DMS79 (cell line): ENCODE measurements at places on chromosomes 5 and 9.

- no peak for DNase-seq
Measured at GRCh38 chr5:143741421-143741820, 70.5 kb upstream of the HMHB1 start.

DNA sequence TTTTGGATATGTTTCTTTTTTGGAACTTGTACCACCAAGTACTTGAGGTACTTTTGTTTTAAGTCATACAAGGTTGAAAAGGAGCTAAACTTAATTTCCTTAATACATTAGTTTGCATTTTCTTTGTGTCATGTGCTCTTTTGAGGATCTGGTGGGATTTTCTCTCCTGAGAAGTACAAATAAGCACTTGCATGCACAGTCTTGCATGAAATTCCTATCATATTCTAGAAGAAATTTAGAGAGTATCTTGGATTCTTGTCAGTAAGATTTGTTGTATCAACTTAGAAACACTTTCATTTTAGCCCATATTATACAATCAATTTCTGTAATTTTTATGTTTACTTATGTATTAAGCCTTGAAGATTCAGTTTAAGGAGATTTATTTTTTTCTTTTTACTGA lies 64.9 kb downstream of the CCNH start:
- DNase-seq = no peak

GRCh38 chr9:17272536-17272935 lies 137.7 kb downstream of the CNTLN start:
- DNase-seq = no peak

DNA sequence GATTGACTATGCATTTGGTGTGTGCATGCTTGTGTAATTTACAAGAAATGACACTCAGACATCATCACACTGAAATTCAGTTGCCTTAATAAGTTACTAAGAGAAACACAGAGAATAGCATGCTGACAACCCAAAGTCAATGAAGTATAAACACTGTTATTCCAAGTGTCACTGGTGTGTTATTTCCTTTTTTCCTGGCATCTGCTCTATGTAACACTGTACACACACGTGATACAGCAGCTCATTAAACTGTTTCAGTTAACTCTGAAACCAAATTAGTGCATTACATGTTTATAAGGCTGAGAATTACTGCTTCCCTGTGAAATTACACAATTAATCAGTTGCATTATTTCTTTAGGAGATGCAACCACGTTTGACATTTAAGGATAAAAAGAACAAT lies 252.7 kb downstream of the EFNA5 start:
- no peak for DNase-seq

GRCh38 chr5:52805615-52806014 lies 17.9 kb downstream of the ITGA1 start:
- no peak for DNase-seq

DNA sequence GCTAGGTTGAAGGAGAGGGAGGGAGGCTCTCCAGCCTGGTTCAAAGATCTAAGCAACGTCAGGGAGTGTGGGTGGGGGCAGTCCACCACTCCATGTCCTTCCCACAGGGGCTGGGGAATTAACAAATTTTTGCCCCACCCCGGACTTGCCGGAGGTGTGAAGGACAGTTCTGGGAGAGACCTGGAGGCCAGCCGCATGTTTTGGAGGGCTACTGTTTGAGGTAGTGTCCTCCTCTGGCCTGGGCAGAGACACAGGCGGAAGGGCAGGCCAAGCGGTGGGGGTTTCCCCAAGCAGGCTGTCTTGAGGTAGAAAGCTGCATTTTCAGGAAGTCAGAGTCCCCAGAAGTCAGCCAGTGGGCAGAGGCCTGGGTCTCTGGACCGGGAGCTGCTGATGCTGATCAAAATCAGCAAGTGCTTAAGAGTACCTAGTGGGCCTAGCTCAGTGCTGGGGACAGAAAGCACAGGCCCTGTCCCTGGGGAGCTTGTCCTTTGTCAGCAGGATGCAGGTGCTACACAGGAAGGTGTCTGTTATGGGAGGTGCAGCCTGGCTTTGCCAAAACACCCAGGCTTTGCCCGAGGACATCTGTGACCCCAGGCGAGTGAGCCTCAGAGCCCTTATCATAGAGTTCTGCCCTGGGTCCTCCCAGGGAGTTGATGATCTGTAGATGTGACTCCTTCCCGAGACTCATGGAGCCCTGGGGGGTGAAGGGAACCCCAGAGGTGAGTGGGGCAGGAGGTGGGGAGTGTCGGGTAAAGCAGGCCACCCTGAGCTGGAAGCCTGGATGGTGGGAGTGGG lies 18.5 kb downstream of the JADE2 start:
- DNase-seq = no peak

DNA sequence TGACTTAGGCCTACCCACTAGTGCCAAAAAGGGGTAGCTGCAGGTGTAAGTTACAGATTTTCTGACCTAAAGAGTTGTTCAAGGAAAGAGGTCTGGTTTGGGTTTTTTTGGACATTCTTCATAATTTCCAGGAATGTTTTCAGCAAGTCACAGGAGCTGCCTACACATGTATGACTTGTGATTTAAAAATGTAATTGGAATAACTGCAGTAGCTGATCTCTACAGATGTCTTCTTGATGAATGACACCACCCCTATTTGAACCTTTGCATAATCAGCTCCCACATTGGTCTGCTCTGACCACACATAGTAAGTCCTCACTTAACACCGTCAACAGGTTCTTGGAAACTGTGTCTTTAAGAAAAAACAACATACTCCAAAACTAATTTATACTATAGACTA lies 481.4 kb downstream of the RASEF start:
- no peak for DNase-seq

DNA sequence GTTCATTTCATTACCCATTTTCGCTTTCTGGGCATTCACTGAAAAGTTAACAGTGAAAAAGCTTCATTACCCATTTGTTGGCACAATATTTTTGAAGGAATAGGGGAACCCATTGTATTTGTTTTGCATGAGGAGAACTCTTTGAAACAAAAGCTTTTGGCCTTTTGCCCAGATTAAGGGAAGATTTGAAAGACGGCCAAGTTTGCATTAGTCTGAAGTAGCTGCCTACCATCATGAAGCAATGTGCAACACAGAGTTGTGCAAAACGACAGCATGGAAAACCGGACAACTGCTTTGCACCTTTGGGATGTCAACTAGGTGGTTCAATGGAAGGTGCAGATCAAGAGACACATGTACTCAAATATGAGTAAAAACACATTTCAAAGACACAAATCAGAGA lies 84.9 kb downstream of the TRPM3 start:
- DNase-seq = peak; percentile 18

DNA sequence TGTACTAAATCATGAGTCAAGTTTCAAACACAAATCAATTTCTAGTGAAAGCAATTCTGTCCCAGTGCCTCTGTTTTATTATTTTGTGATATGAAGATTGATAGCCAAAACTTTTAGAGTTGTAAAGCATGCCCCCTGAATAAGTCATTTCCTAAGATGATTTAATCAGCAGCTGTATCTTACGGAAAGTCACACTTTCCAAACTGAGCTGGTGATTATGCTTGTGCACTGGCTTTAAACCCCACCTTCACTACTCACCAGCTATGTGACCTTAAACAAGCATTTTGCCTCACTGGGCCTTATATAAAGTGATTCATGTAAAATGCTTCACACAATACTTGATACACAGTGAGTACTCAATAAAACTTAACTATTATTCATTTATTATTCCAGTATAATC lies 78.1 kb downstream of the EDIL3 start:
- DNase-seq = no peak

GRCh38 chr9:1101846-1102641 lies 51.9 kb downstream of the DMRT2 start:
- DNase-seq = no peak

DNA sequence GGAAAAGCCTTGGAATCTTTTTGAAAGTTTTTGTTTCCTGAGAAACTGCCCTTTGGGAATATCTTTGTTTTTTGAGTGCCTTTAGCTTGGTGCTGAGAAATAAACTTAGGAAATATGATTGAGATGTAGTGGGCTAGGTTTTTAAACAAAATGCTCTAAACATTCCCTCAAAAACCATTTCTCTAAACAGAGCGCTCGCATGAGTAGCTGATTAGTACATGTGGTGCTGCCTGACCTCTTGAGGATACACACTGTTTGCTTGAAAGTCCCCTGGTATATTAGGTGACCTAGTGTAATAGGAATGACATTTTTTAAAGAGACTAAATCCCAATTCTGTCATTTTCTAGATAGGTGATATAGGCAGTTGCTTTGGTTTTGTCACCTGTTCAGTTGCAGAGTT lies 132.3 kb downstream of the ADAMTSL1 start:
- no peak for DNase-seq

- no peak for DNase-seq
Measured at GRCh38 chr5:59842999-59843398, 50.5 kb downstream of the PDE4D start.

GRCh38 chr9:94097788-94098414 lies 13.6 kb downstream of the PTPDC1 start:
- DNase-seq = no peak

GRCh38 chr5:151107738-151108520 lies 27.1 kb upstream of the TNIP1 start:
- no peak for DNase-seq

GRCh38 chr5:98064118-98064685 lies 709.3 kb upstream of the RGMB start:
- DNase-seq = no peak

DNA sequence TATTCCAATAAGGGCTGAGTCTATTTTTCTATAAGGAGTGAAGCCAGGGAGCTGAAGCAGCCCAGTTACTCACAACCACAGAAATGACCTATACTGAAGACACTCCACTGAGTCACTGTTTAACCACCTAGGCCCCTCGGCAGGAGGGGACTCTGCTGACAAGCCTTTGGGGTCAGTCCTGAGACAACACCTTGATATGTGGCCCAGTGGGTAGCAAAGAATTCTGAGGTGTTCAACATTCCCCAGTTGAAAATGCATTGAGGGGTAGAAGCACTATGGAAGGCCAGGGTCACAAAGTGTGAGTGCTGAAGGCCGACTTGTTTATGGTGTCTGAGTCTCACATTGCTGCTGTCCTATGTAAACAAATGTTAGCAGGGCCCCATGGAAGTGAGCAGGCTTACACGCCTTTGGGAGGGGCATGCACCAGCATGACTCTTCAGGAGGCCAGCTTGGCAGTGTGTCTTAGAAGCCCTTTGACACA lies 112.6 kb upstream of the NFIL3 start:
- no peak for DNase-seq

DNA sequence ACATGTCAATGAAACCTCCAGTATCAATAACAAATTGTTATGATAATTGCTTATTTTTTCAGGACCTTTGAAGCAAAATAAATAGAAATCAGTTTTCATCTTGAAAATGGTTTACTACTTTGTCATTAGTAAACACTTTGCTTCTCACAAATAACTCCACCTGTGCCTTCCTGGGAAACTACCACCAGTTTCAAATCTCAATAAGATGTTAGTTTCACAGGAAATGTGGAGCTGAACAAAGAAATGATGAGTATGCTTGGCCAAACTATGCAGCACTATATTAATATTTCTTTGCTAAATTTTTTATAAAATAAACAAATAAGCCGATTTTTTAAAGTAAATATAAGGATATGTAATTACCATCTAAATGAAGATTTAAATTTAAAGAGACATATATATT lies 221.5 kb upstream of the HAPLN1 start:
- no peak for DNase-seq

DNA sequence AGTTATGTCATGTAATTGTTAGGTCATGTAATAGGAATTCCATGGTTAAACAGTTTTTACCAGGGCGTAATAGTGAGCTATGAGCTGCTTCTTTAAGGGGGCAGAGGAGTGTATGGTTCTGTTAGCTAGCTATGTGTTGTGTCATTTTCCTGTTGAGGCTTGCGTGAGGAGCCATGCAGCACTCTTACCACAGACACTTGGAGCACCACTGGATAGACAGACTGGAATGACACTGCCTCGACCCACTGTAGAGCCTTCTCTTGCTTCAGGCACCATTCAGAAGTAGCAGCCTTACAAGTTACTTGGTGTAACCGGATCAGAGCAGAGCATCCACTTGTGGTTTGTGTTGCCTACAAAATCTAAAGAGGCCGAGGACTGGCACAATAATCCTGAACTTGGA lies 28.3 kb upstream of the STOM start:
- peak; percentile 50 for DNase-seq

- DNase-seq = no peak
Measured at GRCh38 chr9:124834591-124834990, 18.7 kb upstream of the WDR38 start.

GRCh38 chr9:97632248-97632984 lies 752 bp downstream of the TSTD2 start:
- DNase-seq = no peak

GRCh38 chr5:78747705-78748359 lies 99.3 kb upstream of the LHFPL2 start:
- DNase-seq = no peak

- DNase-seq = peak; percentile 16
Measured at GRCh38 chr5:154756868-154757813, 2.0 kb downstream of the LARP1 start.

GRCh38 chr5:36841677-36842076 lies 34.9 kb upstream of the NIPBL start:
- DNase-seq = no peak

- no peak for DNase-seq
Measured at GRCh38 chr5:156274453-156274852, 52.5 kb upstream of the SGCD start.

DNA sequence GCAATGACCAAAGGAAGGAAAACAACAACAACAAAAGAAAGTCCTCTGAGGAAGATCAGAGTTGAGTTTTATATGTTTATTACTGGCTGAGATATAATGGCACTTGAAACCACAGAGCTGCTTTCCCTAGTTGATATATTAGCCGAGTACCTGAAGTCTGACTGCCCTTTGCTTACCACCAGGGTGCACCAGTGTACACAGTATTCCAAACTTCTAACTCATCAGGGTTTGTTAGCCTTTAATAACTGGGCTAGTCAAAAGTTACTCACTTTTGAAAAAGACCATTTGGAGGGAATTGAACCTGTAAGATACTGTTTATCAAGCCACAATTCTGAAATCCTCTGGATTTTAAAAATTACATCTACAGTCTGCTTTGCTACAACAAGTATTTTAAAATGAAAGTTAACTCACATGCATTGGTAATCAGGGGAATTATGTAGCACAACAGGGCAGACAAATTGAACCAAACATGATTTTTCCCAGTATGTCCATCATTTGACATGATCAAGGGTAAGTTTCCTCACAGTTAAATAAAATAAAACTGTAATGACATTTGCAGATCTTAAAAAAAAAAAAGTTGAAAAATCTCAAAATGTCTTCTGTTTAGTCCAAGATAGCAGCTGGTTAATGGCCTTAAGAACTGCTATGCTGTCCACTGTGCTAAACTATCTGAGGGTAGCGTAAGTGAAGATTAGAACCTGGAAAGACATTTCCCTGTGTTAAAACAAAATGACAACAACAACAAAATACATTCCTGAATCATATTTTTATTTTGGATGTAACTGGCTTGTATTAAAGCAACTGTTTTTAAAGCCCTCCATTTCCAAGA lies 57.3 kb upstream of the C6 start:
- no peak for DNase-seq
